AML-193 (cell line): ENCODE measurements at places on chromosomes 16 and 17.
A peak's percentile ranks its signal among the peaks of the same experiment; 100 is the strongest.

- DNase-seq, result no peak
Measured at GRCh38 chr17:44589316-44590071, 32.2 kb downstream of the FZD2 start.

DNA sequence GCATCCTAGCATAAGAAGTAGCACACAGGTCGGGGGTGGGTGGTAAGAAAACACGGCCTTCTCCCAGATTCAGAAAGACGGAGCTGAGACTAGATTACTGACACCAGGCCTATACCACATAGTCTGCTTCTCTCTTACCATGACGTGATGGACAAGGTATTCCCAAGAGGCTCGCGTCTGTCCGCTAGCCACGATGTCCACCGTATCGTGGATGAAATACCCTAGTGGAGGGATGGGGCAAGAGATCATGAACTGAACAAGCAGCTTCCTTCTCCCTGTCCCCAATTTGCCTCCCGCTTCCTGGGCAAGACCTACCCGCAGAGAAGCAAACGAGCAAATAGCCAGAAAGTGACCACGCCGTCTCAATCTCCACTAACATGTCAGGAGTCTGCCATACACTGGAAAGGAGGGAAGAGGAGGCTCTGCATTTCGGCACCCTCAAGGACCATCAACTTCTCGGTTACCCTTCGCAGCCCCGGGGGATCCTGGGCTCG, 820 bp downstream of the TLCD1 start:
- DNase-seq, result peak; percentile 47

- no peak for DNase-seq
Measured at GRCh38 chr17:82565551-82565950, 46.0 kb downstream of the FOXK2 start.

DNA sequence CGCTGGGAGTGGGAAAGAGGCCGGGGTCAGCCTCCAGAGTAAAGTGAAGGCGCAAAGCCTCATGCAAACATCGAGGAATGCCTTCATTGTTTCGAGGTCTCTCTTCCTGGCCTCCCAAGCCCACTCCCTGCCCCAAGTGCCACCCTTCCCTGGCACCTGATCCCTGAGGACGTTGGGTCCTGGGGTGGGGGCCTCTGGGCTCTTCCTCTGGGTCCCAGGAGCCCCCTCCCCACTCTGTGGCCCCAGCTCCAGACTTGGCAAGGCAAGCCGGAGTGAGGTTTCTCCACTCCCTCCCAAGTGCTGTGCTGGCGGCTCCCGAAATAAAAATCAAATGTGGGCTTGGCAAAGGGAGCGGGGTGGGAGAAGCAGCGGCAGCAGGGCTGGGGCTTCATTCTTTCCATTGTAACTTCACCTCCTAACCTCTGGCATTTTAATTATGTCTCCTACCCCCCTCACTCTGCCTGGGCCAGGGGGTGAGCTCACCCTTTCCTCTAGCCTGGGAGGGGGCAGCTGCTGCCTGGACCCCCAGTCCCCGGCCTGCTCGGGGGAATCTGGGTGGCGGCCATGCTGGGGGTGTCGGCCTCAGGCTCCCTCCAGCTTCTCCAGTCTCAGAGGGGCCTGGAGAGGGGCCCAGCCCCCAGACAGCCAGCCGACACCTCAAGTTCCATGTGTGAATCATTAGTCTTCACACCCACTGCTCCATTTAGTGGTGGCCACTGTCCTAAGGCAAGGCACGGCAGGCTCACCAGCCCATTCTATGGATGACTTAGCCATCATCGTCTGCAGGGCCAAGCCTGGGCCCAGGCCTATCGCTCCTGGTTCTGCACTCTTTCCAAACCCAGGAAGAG, 14.6 kb upstream of the TMEM92 start:
- no peak for DNase-seq

DNA sequence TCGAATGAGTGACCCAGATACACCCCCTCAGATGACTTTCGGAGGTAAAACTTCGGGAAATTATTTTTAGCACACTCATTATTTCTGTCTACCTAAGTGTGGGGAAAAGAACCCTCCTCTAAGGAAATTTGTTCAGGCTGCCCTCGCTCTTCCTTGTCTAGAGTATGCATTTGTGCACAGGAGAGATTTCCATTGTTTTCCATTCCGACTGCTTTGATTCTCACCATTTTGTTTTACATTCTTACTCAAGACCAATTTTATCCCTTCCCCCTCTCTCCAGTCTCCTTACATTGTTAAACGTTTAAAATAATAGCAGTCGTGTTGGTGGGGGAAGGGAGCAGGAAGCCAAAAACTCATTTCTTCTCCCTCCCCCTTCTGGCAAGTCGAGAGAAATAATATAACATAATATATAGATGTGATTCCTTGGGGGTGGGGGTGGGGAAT, 1.5 kb upstream of the CHD3 start:
- DNase-seq, result peak; percentile 44

DNA sequence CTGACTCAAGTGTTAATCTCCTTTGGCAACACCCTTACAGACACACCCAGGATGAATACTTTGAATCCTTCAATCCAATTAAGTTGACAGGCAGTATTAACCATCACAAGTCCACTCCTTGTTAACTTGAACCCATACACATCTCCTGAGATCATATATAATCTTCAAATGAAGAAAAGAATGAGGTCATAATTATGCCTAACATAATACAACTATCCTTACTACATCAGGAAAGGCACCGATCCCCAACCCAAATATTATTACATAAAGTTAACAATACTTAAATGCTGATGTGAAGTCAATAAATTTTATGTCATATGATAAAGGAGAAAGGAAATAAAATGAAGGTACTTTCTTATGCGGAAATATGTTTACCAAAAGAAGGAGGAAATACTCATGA, 649.9 kb downstream of the KCNJ2 start:
- DNase-seq, result no peak

DNA sequence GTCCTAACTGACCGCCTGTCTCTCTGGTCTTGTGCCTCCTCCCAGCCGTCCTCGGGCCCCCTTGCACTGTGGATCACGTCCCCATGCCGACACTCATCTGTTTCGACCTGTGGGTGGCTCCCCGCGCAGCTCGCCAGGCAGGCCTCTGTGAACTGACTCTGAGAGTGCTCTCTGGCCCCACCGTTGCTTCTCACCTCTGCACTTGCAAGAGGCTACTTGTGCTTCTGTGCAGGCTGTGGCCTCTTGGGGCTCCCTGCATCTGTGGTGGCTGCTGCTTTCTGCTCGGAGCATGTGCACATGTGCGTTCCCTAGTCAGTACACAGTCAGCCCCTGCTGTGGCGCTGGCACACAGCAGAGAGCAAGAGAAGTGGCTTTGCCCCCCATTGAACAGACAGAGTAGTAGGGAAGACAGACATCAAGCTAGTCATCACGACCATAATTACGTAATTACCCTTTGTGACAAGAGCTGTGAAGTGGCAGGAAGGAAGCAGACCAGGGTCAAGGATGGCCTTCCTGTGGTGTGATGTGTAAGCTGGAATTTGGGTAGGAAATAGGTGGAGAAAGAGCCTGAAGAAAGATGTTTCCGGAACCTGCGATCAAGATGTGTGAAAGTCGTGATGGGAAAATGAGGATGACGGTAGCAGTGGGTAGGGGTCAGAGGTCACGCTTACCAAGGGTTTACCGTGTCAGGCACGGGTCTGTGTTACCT, 256.0 kb upstream of the CACNG5 start:
- DNase-seq, result peak; percentile 67

DNA sequence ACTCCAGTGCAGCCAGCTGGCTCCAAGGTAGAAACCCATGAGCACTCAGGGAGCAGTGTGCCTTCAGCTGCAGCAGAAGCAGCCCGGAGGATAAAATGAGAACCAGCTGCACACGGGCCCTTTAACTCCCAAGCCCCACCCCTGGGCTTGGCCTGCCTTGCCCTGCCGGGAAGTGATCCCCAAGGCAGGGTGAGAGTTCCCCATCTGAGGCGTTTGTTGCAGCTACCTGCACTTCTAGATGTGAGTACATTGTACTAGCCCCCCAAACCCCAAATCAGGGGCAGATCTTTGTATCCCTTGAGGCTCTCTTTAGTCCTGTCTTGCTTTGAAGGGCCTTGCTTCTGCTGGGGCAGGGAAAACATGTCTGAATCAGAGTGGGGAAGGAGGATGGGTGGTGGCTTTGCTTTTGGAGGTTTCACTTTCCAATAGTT, at the start of gene MVP:
TSS of gene MVP (plus strand) at position 192 of the 431 bp plus-strand sequence. CDS start 10,088 bp downstream, outside the sequence.
- DNase-seq, result peak; percentile 64

- no peak for DNase-seq
Measured at GRCh38 chr16:50172195-50172922, 19.3 kb downstream of the TENT4B start.

GRCh38 chr16:27281243-27281642, 12.7 kb upstream of the NSMCE1 start:
- no peak for DNase-seq

DNA sequence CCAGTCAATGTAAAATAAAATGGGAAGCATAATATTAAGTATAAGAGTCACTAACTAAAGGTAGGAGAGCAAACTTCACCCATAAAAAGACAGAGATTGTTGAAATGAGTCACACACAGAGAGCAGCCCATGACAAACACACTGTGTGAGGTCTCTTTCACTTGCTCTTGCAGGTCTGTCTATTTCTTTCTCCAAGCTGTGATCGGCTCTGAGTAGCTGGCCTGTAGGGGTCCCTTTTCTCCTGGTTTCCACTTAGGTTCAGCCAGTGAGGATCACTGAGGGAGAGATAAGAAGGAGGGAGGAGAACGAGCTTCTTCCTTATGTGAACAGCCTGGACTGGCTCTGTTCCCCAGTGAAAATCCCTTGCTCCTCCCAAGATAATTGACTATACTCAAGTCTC, 133.7 kb upstream of the HS3ST3A1 start:
- no peak for DNase-seq

DNA sequence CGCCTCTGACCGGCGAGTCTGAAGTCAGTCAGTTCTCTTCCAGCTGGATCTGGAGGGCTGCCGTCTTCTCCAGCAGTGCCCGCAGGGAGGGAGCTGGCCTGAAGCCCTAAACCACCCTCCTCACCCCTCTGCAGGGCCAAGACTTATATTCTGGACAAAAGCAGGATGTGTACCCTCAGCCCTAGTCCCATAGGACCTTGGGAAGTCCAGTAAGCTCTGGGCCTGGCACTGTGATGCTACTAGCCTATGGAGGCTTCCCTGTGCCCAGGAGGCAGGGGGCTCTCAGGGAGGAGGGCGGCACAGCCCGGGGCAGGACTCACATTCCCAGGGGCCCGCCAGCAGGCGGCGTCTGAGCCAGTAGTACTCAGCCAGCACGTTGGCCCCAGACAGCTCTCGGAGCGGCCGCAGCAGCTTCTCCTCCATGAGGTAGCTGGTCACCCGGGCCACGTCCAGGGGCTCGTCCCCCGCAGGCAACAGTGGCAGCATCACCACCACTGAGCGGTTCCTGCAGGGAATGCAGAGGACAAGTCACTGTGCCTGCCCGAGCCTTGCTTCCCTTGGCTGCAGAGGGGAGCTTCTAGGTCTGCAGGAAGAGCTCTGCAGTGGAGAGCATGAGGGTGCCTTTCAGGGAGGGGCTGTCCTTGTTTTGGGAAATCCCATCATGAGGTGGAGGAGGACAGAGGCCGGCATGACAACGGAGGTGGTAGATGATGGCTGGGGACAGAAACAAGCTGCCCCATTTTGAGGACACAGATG, 41.7 kb downstream of the RMI2 start:
- DNase-seq, result no peak
